ENCODE measurements at places on chromosomes 4 and X.

DNA sequence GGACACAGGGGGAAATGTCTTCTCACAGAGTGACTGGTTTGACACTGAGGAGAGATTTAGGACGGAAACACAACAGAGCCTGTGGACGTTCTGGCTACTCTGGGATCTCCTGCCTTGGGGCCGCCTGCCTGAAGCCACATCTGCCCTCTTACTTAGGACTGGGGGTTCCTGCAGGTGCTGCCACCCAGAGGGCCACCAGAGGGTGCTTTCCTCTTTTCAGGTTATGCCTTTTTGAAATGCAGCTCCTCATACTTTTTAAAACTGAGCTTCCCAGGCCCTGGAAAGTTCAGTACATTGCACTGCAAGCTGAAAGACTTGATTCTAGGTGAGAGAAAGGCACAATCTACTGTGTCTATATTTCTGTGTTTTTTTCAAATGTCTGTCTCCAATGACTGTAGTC is 92.2 kb upstream of the PGRMC2 start:
- no peak for DNase-seq

DNA sequence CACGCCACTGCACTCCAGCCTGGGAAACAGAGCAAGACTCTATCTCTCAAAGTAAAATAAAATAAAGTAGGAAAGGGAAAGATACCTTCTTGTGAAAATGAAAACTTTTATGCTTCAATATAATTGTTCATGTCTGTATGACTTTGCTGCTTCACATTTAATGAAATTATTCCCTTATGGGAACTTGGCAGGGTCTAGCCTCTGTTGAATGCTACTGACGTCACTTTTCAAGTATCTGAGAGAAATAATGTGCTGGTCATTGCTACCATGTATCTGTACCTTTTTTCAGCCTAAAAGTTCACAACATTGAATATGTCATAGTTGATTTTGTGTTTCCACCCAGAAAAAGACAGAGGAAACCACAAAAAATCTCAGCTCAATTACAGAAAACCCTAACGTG is 65.2 kb downstream of the PRDM5 start:
- no peak for DNase-seq

- no peak for DNase-seq
Observed at GRCh38 chr4:96407225-96407624, 567.3 kb downstream of the PDHA2 start.

- DNase-seq, result no peak
Observed at GRCh38 chr4:152598454-152598853, 62.6 kb upstream of the FBXW7 start.

GRCh38 chrX:155966876-155967275 is 30.6 kb upstream of the IL9R start:
- DNase-seq, result no peak

- no peak for DNase-seq
Observed at GRCh38 chrX:54093159-54093558, 48.9 kb upstream of the PHF8 start.

GRCh38 chrX:71994601-71995000 is 84.0 kb downstream of the NHSL2 start:
- DNase-seq, result no peak

- DNase-seq, result no peak
Observed at GRCh38 chrX:97704881-97705280, 821.2 kb downstream of the RPA4 start.

DNA sequence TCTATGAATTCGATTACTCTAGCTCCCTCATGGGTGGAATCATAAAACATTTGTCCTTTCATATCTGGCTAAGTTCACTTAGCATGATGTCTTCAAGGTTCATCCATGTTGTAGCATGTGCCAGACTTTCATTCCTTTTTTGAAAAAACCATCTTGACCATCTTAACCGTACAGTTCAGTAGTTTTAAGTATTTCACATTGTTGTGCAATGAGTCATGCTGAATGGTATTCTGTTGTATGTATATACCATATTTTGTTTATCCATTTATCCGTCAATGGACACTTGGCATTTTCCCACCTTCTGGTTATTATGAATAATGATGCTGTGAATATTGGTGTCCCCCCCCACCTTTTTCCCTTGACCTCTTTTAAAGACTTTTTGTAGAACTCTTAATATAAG is 72.4 kb upstream of the TLR2 start:
- DNase-seq, result no peak

DNA sequence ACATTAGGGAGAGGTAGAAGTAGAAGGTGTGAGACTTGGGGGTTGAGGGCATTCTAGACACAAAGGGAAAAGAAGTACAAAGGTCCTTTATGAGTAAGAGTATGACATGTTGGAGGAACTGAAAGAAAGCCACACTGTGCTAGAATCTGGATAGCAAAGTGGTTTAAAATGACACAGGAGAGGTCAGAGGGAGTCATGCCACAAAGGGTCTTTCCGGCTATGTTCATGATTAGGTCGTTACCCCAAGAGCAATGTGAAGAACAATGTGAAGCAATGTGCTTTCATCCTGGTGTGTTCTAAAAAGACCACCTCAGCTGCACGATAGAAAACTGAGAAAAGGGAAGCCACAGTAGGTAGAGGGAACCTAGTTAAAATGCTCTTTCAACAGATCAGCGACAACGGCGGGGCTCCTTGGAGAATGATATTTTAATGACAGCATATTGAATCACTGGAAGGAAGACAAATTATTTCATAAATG is 29.2 kb downstream of the SMIM14 start:
- no peak for DNase-seq

DNA sequence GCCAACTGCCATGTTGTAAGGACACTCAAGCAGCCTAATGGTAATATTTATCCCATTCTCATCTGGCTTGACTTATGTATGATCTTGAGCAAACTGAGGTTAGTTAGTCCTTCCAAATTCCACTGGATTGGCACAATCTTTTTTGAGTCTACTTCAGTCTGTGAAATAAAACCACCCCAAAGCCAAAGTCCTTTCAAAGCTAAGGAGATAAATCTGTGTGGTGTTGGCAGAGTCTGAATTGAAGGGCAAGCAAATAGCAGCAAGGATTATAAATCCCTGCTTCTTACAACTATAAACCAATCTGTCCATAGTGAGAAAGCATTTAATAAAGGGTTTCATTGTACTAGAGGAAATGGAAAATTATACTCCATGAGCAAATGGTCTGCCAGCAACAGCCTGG is 233.9 kb upstream of the GLRA2 start:
- no peak for DNase-seq

DNA sequence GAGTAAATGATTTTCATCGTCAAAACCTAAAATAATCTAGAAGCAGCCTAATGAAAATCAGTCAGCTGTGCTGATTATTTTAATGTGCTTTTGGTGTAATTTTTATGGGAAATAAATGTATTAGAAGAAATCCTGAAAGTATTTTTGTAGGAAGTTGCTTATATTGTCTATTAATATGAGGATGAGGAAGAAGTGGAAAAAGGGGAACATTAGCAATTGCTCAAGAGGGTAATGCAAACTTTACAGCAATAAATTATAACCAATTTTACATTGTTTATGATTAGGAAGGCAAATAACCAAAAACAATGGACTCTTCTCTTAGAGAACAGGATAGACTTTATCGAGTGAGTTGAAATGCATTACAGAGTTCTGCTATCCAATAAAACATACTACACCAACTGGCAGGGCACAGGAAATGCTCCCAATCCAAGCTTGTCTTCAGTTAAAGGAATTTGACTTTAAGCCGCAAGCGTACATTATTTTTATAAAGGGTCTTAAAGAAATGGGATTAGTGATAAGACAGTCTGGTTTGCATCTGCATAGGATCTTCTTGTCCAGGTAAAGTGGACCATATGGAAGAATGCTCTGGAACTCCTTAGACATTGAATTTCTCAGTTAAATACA is 374.8 kb downstream of the PDGFC start:
- DNase-seq, result no peak

DNA sequence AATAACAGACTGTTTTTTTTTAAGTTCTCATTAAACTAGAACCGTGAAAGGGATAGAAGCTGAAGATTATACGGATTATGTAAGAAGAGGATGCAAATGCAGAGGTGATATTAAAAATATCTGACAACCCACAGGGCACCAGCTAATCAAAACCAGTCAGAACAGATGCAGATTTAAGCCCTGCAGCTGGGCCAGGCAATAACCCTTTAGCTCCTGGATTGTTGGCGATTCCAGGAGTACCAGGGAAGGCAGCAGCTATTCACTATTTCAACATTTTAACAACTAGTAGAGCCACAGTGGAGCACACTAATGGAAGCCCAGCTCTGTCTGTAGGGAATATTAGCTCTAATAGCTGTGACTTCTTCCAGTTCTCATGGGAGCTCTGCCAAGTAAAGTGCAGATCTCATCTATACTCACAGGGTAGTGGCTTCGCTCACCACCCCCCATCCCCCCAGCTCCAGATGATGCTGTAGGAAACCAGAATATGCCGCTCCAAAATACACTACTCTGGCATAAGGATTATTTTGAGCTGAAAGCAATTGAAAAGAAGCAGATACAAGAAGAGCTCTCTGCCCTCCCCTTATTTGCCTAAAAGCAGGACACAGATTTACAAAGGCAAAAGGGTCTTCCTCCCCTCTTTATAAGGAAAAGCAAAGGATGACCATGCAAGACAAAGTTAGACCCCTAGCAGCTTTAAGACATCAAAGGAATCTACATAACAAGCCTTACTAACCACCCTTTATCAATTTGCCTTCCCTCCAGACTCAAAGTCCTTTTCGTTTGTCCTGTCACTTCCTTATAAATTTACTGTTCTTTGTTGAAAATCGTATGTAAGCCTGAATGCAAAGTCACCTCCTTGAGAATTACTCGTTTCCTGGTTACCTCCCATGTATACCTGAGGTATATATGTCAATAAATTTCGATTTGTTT is 13.7 kb downstream of the SCD5 start:
- no peak for DNase-seq

GRCh38 chr4:2272026-2272827 is 10.3 kb upstream of the MXD4 start:
- no peak for DNase-seq

DNA sequence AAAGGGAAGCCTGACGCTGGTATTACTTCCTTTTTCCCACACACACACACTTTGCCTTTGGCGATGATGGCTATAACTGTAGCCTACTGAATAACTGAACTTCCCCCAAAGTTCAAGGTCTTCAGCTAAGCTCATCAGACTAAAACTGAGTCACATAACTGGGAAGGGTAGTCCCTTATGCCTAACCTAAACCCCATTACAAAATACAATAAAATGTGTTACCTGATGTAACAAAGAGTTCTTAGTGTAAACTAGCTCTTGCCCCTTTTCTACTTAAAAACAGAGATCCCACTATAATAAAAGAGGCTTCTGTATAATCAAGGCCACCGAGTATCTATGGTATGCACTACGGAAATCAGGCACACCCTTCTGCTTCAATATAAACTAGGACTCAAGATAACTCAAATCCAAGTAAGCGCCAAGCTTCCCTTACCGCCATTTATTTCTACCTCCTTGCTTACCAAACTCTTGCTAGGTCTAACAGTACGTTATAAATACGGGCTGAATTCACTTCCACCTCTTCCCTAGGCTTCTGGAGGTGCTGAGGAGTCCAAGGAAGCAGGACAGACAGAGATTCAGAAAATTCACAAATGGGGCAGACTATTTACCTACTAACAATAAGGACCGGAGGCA is 2.4 kb downstream of the OTUD4 start:
- no peak for DNase-seq

Data from NCI-H774 (cell line).